MG63 (cell line): ENCODE measurements at places on chromosomes 6 and 20.

- no peak for DNase-seq
Measured at GRCh38 chr20:62239278-62239879, 1.1 kb downstream of the OSBPL2 start.

DNA sequence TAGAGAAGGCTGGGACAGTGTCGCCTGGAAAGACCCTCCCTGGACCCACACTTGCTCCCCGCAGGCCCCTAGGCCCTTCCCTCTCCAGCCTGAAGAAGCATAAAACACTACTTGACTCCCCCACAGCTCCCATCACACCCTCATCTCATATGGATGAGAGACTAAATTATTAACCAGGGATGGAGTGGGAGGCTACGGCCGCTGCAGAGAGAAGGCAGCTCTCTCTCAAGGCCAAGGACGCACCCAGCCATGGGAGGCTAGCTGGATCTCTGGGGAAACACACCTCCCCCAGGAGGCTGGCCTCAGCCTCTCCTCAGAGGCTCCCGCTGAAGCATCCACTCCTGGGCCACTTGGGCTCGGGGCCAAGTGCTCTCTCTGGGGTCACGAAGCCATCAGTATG lies 102.5 kb downstream of the GRM4 start:
- no peak for DNase-seq

DNA sequence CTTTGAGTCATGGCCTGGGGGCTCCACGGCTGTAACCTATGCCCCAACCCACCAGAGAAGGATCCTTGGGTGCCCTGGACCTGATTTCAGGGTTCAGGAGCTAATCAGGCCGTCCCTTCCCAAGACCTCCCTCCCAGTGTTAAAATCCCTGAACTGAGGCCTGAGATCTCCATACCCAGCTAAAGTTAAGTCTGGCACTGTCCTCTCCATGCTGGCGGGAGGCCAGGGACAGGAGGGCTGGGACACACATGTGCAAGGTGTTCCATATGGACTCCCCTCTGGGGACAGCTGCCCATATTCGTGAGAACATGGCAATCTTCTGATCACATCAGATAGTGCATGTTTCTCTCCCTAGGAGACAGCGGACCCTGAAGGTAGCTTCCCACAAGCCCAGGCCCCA lies 11.5 kb upstream of the TREML4 start:
- no peak for DNase-seq

GRCh38 chr6:22673474-22673873 lies 104.1 kb downstream of the HDGFL1 start:
- no peak for DNase-seq

GRCh38 chr6:5249451-5250122 lies 11.2 kb downstream of the LYRM4 start:
- no peak for DNase-seq

- DNase-seq: no peak
Measured at GRCh38 chr20:59431014-59431413, 130.6 kb downstream of the EDN3 start.

DNA sequence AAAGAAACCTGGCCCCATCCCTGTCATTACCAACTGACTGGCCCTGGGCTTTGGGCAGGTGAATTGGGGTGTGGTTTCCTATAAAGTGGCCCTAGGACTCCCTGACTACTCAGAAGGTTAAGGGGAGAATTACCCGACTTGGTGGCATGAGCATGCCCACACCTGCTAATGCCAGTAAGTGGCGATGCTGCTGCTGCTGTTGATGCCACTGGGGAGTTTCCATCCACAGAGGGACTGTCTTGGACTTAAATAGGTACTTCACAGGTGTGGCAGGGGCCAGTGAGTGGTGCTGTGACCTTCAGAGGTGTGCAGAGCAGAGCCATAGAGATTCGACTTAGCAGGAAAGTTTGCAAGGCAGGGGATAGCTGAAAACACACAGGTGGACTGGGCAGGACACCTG lies 32.6 kb upstream of the MDFI start:
- DNase-seq: no peak
